ENCODE measurements at places on chromosomes 2 and 18.

GRCh38 chr2:96093528-96093927 is 22.8 kb downstream of the ADRA2B start:
- DNase-seq, result no peak

DNA sequence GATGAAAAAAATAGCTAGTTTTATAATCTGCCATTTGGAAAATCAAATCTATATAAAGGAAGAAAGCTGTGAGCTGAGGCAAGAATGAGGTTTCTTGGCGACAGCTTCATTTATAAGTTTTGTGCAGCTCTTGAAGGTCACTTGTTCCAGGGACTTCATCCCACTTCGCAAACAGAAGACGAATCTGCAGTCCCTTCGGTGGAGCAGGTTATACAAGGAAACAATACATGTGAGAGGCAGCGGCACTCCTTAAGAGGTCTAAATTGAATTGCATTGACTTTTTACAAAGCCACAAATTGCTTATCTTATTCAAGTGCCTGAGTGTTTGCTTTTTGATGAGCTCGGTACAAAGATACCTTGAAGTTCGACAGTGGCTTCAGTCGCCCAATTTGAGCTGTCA is 72.2 kb downstream of the C1QL2 start:
- DNase-seq, result no peak

- no peak for DNase-seq
These were observed 33.9 kb downstream of the PTCD3 start for GRCh38 chr2:86139981-86140380.

- no peak for DNase-seq
These were observed 15.9 kb downstream of the POLI start for GRCh38 chr18:54284981-54285785.

DNA sequence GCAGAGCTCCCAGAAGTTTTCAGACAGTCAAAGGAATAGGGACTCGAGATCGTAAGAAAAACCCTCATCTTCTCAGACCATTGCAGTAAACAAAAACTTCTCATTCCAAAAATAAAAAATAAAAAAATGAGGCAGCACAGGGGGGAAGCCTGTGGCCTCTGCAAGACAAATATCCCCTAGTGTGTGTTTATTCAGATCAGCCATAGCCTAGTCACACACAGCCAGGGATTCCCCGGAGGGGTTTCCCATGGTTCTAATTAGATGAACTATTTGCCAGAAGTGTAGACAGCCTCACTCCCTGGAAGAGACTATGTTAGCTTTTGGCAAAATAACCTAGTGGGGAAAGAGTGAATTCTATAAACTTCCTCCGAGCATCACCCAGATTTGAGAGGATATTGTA is 122.9 kb upstream of the KLF7 start:
- DNase-seq, result no peak

- no peak for DNase-seq
These were observed 152.8 kb upstream of the VRK2 start for GRCh38 chr2:57893786-57894185.

- DNase-seq, result no peak
These were observed 308.4 kb downstream of the XIRP2 start for GRCh38 chr2:167196461-167197252.

DNA sequence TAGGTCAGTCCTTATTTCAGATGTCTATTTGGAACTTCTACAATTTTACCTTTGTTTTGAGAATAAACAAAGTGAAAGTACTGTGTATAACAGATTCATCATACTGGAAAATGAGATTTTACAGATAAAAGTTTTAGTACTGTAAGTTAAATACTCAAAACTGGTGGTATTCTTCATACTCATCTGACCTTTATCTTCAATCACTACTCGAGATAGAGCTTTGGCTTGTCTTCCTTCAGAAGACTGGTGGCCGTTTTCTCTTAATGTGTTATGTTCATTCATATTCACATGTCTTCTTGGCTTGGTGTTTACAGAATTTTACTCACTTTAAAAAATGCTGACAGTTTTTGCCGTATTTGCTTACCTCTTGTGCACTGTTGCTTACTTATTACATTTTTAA is 2.1 kb downstream of the SPOPL start:
- no peak for DNase-seq

DNA sequence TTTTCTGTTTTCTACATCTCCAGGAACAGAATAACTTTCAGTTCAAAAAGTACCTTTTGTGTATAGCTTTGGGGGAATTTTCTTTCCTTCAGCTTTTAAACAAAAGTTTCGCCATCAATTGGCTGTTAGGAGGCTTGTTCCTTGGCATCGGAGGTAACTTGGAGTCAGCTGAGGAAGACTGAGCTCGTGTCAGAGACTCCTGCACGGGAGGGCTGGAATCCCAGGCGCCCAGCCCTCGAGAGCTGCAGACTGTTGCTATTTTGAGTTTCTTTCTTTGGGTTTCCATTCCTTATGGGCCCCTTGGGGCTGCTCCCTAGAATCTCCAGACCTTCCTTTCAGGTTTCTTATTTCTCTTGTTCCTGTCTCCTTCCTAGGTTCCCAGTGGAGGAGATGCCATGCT is 8.1 kb downstream of the EMILIN2 start:
- DNase-seq, result no peak

DNA sequence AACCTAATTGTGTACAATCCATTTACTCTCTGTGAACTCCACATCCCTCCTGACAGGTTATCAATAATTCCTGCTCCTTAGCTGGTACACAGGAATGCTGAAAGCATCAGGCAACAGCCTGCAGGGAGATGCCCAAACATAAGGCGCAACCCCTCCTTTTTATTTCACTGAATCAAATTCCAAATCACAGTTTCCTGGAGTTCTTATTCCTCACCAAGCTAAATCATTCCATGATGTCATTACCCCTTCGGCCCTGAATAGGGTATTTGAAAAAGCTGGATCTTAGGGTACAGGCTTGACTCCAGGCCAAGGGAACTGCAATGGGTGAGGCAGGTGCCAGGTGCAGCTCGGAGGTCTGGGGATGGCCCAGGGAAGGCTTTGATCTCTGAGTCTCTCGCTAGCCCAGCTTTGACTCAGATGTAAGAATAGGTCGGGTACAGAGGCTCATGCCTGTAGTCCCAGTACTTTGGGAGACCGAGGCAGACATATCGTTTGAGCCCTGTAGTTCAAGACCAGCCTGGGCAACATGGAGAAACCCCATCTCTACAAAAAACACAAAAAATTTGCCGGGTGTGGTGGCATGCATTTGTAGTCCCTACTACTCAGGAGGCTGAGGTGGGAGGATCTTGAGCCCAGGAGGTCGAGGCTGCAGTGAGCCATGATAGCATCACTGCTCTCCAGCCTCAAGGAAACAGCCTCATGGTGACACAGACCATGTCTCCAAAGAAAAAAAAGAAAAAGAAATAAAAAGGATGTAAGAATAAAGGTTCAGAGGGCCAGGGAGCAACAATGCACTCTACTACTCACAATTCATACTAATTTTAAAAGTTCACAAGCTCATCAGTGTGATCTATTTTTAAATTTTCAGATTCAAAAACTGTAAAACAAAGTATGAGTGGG is 6.8 kb downstream of the FHL2 start:
- DNase-seq, result no peak

GRCh38 chr18:7230626-7231349 is at the start of gene LRRC30:
TSS of gene LRRC30 (plus strand) at chr18:7231089. CDS start at chr18:7231139, 50 bp downstream.
- DNase-seq, result no peak

DNA sequence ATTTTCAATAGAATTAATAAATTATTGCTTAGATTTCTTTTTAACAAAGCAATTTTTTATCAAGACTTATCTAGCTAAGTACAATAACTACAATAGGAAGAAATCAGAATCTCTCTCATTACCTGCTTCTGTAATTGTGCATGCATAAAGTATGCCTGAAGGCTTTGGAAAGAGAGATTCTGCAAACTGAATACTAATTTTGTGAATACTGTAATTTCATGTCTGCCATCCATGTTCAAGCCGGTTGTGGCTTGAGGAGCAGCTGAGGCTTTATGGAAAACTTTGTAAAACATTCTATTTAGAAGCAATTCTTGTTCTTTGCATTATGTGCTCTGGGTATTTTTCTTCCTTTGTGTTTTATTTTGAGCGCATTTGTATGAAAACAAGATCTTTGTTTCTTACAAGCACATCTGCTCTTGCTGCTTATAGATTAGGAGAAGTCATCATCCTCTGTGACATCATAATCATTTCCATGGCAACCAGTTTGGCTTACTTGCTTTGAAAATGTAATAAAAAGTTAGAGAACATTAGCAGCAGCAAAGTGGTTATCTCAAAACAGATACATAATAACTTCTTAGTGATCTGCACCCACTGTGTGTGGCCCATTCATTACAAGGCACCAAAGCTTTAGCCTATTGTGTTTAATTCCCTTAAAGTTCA is 16.0 kb upstream of the IKZF2 start:
- DNase-seq, result no peak

DNA sequence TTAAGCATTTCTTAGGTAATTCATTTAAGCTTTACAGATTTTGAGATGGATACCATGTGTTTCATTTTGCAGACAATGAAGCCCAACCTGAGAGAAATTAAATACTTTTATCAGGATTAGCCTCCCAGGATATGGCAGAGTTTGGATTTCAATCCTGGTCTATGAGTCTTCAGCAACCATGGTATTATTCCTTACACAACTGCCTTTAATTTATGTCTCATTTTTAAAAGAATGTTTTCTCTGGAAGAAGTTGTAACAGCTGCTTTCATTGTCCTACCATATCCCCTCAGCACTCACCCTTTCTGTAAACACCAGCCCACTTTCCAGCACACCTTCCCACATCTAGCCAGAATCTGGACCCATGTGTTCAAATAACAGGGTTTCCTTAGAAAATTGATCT is 863.7 kb upstream of the VRK2 start:
- no peak for DNase-seq

- no peak for DNase-seq
These were observed 101.2 kb downstream of the GALNT14 start for GRCh38 chr2:31037058-31037457.

Measured in caudate nucleus (tissue), 63 donors.